Posterior vena cava (tissue), 2 donors: ENCODE measurements at places on chromosomes 6 and 20.

DNA sequence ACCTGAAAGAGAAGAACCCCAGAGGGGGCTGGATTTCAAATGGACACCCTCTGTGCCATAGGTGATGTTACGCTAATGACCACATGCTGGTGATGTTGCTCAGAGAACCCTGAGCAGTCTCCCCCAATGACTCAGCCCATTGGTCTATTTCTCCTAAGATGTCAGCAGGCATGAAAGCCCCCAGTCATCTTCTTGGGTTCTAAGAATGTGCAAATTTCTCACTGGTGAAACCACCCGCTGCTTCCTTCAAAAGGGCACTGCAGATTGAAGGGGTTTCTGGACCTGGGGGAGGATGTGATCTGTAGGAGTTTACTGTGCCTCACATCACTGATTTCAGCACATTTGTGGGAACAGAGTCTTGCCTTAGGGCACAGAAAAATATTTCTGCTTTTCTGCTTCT lies 298.4 kb upstream of the MOCS1 start:
- no peak for DNase-seq

GRCh38 chr6:780706-781105 lies 87.8 kb upstream of the EXOC2 start:
- DNase-seq = no peak

DNA sequence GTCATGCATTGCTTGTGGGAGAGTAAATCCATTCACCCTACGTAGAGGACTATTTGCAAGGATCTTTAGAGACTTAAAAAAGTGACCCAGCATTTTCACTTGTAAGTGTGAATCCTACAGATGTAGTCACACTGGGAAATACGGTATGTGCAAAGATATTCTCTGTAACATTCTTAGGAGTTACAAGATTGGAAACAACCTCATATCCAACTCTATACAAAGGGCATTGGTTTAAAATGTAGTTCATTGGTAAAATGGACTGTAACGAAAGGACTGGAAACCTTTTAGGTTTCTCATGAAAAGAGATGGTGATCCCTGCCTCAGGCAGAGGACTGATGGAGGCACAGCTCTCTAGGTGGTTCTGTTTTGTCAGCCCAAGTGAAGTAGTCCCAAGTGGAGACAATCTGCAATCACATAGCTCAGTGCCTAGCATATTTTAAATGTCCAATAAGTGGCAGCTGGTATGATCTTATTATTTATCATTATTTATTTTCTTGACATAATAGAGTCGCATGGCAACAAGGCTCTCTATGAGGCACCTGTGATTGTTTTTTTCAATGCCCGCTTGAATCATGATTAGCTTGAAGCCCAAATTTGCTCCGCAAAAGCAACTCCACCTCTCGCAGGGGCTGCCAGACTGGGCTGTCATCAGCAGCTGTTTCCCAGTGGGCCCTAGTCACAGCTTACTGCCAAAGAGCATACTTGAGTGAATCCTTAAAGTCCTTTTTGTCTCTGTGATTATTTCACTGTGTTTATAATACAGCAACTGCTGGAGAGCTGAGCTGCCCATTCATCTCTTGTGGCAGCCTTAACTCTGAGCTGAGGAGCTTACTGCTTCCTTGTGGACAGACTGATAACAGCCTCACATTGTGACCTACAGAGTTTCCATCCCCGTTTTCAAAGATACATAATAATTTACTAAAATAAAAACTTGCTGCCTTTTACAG lies 19.8 kb upstream of the ENPP1 start:
- no peak for DNase-seq

GRCh38 chr6:34986845-34987246 lies 97.8 kb downstream of the ANKS1A start:
- peak; percentile 85 for DNase-seq

GRCh38 chr6:105211831-105212230 lies 32.0 kb upstream of the POPDC3 start:
- no peak for DNase-seq

- DNase-seq = no peak
Measured at GRCh38 chr6:163533443-163533842, 118.9 kb downstream of the QKI start.

DNA sequence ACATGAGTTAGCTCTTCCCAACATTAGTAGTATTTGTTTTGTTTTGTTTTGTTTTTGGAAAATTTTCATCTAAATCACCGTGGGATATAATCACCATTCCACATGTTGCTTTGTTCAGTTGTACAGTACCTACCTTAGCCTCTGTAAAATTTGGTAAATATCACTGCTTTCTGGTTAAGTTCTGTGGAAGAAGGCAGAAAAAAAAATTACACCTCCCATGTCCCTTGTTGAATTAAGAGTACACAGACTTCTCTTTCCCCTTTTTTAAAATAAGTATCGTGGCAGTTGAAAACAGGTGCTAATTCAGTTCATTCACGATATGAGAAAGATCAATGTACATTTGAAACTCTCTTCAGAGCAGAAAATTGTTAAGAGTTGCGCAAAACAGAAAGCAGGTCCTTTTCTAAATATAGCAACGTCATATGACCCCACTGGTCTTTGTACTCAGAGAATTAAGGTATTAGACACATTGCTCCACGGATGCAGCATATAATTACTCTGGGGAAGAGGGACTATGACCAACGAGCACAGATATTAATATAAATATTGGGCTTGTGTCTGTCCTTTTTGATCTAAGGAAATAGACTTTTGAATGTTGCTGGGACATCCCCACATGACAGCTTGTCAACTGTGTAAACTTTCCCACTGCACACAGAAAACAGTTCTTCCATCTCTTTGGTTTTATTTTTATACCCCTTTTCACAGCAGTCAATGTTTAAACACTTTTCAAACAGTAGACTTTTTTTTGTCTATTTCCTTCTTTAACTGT lies 58.6 kb upstream of the ZNF217 start:
- DNase-seq = no peak

DNA sequence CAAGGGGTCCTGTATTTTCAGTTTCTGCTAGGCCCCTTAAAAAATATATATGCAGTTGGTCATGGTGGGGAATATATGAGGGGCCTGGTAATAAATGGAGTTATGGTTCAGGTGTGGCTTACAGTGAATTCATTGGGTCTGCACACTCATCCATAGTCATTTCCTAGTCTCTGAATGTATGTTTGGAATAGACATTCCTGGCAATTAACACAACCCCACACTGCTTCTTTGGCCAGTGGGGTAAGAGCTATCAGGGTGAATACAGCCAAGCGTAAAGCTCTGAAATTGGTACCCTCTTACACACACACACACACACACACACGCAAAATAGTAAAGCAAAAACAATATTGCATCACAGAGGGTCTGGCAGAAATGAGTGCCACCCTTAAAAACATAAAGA lies 56.5 kb downstream of the QRSL1 start:
- no peak for DNase-seq

DNA sequence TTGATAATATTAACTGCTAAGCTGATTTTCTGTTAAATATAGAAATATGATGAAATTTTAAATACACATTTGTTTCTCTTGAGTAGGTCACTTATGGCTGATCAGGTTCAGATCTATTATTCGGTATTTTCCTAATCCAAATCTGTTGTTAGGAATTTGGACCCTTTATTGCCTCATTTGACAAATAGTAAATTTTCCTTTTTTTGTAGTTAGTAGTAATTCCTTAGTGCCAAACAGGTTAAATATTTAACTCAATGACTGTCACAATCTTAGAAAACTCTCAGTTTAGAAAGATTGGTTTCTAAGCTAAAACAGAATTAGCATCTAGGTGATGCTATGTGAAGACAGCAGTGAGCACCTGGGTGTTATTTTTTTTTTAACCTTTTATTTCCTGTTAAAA lies 1598.9 kb downstream of the KHDRBS2 start:
- no peak for DNase-seq

DNA sequence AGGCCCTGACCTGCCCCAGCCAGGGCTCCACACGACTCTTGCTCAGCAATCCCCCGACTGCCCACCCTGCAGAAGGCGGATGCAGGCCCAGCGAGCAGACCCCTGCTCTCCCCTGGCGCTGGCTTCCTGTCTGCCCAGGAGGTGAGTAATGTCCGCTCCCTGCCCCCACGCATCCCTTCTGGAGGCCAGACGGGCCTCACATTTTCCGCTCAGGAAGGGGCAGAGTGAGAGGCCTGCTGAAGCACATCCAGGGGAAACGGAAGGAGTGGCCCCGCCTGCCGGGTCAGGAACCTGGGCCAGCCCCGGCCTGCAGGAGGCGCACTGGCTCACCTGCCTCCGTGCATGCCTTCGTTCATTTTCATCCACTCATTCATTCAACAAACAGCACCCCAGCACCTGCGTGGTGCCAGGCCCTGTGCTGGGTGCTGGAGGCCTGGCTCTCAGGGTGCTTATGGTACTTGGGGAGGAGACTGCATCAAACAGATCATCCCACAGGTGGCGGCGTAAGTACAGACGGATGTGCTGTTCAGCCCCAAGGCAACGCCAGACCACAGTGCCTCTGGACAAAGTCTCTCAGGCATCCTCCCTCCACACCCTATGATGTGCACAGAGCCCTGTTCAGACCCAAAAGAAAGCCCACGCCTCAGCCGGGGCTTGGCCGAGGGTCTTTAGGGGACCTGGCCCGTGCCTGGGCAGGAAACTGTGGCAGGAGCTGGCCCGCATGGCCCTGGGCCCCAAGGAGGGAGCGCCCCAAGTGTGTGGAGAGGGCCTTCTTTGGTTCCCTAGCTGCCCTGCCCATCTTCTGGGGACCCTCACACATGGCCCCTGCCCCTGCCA lies 112.1 kb downstream of the ASXL1 start:
- DNase-seq = peak; percentile 88

DNA sequence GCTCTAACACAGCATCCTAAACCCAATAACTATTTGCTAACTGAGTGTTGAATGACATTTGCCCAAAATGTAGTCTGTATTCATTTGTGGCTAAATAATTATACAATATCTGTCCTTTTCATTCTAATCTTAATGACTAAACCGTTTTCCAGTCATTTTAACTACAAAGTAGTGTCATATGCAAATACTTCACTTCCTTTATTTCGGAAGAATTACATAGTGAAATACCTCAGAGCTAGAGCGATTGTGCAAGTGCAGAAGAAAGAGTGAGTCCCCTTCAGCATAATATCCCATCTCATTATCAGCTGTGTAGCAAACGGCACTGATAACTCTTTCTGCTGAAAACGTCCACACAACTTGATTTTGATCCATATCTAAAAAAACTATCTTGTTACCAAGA lies 66.2 kb downstream of the ROS1 start:
- DNase-seq = no peak

DNA sequence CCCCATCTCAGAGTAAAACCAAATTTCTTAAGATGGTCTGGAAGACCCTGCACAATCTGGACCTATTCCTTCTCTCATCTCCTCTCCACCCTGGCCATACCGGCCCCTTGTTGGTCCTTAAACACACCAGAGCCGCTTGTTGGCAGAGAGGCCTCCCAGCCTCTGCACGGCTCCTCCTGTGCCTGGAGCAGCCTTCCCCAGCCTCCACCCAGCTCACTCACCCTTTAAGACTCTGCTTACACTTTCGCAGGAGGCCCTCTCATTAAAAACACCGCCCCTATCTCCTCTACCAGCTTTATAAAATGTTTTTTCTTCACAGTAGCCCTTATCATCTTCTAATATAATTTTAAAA lies 49.8 kb downstream of the BANF2 start:
- no peak for DNase-seq

- DNase-seq = no peak
Measured at GRCh38 chr6:71287926-71288227, 734 bp upstream of the OGFRL1 start.

DNA sequence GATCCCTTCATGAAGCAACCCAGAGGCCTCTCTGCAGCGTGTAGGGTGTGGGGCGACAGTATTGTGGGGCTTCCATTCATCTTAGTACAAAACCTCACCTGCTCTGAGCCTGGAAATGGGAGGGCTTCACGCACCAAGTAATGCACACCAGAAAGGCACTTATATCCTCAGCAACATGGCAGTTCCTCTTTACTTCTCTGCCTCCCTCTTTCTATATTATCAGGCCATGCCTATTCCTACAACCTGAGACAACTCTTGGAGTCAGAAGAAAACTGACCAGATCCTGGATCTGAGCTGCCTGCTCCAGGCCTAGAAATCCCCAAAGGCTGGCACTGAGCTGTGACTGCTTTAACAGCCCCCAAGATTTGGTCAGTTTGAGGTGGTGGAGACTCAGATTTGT lies 7.6 kb upstream of the ZNF76 start:
- DNase-seq = no peak

- no peak for DNase-seq
Measured at GRCh38 chr6:45613656-45614055, 235.9 kb upstream of the SUPT3H start.

GRCh38 chr20:47922269-47922668 lies 137.0 kb upstream of the SULF2 start:
- DNase-seq = no peak

- DNase-seq = no peak
Measured at GRCh38 chr20:55360895-55361294, 644.4 kb downstream of the CBLN4 start.

DNA sequence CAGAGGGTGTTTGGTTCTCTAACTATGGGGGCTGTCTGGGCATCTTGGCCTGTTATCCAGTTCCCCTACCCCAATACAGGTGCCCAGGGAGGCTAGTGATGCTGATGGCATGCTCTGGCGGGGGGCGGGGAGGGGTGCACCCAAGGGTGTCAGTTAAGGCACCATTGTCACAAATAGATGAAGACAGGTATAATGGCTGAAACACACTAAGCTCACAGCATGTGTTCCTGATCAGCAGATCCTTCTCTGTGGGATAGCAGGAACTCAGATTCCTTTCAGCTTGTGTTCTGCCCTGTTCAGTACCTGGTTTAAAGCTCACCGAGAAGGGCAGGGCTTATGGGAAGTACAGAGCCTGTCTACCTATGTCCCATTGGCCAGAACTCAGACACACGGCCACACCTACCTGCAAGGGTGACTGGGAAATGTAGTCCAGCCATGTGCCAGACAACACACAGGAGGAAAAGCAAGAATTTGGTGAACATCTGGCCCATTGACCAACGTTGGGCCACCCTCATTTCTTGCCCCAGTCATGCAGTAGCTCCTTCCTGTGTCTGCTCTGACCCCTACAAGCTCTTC lies 3.4 kb upstream of the RSPO4 start:
- no peak for DNase-seq

DNA sequence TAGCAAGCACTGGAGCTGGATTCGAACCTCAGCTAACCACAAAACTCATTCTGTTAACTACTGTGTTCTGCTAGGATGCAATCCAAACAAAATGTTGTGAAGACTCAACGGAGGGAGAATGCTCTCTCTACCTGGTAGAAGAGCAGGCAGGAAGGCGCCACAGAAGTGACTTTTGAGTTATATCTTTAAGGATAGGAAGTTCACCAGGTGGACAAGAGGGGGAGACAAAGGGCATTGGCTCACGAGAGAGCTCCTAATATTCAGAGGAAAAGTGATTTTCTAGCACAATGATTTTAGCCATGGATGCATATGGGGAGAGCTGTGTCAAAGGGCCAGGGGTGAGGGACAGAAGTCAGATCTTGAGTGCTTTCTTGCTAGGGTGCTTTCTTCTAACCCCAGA lies 108.4 kb upstream of the MAFB start:
- no peak for DNase-seq

- DNase-seq = no peak
Measured at GRCh38 chr20:18009116-18009515, 40.3 kb downstream of the MGME1 start.
